Activated gamma-delta T cell (primary cell): ENCODE measurements at places on chromosomes 12 and 14.

- DNase-seq, result no peak
Observed at GRCh38 chr14:47596860-47597259, 78.5 kb downstream of the MDGA2 start.

DNA sequence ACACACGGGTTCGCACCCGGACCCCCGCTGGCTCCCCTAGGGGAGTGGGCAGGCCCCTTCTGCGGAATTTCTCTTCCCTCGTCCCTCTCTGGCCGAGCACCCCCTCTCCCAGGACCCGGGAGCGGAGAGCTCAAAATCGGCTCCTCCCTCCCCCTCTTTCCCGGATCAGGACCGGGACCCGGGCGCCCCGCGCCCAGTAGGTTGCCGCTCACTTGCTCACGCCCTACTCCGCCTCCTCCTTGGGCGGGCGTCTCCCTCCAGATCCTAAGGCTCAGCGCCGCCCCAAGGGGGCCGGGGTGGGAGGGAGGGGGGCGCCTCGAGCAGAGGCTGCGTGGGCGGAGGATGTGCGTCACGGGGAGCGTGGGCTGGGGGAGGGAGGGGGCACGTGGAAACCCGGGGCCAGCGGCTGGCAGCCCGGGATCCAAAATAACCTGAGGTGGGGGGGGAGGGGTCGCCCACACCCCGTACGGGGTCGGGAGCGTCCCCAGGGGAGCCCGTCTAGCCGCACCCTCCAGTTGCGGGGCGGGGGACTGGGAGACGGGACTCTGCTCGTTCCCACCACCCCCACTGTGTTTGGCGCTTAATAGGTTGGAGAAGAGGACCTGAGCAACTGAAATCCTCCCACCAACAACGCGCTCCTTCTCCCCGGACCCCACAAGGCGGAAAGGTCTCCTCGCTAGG lies 1.8 kb upstream of the NAB2 start:
- DNase-seq, result peak; percentile 88

- DNase-seq, result no peak
Observed at GRCh38 chr12:13437541-13437940, 241.0 kb downstream of the EMP1 start.

DNA sequence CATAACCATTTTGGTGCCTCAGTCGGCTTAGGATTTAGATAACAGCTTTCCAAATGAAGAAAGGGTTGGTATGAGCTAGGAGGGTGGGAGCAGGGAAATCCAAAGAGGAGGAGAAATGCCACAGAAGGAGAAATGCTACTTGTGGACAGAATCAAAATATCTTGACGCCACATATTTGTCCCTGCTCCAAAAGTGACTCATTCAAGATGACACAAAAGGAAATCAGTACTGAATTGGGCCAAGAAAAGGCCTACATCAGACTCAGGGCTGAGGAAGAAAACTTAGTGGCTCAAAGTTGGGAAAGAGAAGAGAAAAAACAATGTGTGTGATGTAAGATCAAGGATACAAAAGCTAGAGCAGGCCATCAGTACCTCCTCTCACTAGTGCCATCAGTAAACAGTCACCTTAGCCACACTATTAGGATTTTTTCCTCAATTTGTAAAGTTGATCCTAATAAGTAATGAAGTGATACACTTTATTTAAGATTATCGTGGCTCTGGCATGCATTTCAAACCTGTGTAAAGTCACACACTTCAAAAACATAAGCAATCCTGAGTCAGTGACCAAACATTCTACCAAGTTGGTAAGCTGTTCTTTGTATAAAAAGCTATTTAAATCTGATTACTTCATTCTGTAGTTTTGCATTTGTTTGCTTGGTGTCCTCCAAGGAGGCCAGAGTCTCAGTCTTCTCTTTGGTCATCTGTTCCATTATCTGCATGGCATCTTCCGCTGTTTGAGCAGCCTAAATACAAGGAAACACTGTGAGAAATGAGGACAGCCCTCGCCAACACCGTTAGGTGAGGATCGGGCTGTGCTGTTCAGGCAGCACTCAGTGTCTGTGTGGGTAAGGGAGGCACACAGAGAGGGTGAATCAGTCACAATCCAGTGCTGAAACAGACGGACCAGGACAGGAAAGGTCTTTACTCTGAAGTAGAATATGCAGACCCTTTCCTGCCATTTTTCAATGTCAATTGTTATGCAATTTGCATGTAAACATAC lies 52.6 kb upstream of the VPS33A start:
- no peak for DNase-seq

- DNase-seq, result no peak
Observed at GRCh38 chr14:64762044-64763034, 58.1 kb downstream of the PLEKHG3 start.

- DNase-seq, result no peak
Observed at GRCh38 chr14:104803912-104804410, 3.1 kb downstream of the ZBTB42 start.
